ENCODE measurements at places on chromosomes 12 and 14.

DNA sequence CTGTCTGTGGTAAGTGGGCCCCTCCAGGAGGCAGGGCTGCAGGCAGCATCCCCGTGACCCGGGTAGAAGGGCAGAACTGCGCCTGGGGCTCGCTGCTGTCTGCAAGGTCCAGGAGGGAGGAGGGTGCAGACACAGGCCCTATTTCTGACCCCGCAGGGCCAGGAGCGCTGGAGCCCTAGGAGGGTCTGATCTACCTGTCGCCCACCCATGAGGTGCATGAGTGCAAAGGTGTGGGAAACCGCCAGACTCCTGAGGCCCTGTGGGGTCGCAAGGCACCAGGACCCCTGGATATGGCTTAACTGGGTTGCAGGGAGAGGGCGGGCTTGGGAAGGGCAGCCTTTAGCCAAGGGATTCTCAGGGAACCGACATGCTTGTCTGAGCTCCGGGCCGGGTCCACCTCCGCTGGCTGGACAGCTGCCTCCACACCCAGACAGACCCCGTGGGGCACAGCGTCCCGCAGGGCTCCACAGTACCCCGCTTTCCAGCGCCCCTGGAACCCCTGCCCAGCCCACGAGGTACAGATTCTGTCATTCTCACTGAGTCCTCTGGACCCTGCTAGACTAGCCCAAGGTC lies 72.9 kb upstream of the TSPAN11 start:
- no peak for DNase-seq

DNA sequence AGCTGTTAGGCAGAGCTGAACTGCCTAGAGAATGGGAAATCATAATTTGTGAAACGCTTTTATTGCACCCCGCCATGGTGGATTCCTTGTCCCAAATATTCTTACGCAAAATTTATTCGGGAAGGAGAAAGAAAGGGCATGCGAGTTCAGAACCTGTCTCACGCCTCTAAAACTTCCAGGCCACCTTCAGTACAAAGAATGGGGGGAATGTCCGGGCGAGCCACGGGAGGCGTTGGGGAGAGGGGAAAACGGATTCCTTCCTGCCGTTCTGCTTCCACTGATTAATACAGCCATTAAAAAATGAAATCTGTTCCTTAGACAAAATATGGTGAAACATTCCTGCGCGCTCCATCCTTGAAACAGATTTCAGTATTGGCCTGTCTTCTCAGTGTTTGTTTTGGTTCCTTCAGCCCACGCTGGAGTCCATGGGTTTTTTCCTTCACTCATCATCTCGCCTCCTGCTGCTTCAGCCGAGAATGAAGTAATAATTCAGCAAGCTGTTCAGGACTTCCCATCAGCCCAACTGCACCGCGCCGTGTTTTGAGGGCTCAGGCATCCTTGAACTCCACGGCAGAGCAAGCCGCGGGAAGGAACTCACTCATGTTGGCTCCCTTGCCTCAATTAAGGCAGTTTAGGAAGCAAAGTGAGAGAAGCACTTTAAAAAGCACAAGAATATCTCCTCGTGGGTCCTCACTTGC lies 47.7 kb upstream of the CDKN3 start:
- DNase-seq: no peak

DNA sequence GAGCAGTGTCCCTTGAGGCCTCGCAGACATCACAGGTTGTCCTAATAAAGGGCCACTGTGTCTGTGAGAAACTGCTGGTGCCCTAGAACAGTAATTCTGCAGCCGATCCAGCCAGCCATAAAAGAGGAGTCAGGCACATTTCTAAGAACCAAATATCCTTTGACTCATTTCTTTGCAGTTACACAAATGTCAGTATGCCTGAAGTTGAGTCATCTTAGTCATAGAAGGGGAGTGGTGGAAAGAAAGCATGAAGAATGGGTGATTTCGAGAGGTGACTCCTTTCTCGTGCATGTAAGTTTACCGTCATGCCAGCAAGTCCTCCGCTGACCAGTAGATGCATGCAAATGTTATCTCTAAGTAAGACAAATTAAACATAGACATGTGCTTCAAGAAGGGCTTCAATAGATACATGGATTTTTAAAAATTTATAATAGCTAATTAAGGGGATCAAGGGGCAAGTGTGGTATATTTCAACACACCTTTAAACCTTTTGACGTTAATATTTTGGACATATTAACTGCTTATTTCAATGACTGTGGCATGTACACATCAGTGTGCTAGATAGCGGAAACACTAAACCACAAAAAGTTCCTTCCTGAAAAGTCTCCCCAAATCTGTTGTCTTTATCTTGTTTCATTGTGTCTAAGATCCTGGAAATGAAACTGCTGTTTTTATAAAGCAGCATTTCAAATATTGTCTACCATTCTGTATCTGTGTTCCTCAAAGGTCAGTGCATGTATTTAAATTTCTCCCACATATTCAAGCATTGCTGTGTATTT lies 497.4 kb downstream of the NPAS3 start:
- DNase-seq: no peak

- no peak for DNase-seq
Observed at GRCh38 chr14:73884438-73885190, 2.0 kb upstream of the ZNF410 start.

GRCh38 chr14:102415671-102416070 lies 52.9 kb downstream of the TECPR2 start:
- DNase-seq: no peak

DNA sequence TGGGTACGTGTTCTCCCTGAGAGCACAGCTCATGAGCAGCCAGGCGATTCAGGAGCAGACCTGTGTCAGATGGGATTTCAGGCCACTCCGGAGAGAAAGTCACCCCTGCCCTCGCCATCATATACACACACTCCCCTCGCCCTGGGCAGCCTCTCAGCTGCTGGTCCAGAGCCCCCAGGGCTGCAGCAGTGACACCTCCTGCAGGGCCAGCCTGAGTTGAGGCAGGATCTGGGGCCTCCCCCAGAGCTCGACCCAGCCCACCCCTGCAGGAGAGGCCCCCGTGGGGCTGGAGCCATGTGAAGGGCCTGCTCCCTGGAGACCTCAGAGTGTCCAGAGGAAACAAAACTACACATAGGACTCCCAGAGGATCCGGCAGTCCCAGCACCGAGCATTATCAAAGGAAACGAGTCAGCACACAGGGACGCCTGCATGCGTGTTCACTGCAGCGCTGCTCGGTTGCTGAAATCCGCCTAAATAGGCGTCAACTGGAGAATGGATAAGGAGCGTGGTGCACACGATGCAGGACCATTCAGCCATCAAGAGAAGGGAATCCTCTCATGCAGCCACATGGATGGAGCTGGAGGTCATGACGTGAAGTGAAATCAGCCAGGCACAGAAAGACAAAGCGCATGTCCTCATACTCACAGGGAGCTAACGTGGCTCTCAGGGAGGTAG lies 104.0 kb downstream of the TNFAIP2 start:
- no peak for DNase-seq

Measured in tibial artery (tissue), 4 donors.